ENCODE measurements at places on chromosomes 7 and 10.

DNA sequence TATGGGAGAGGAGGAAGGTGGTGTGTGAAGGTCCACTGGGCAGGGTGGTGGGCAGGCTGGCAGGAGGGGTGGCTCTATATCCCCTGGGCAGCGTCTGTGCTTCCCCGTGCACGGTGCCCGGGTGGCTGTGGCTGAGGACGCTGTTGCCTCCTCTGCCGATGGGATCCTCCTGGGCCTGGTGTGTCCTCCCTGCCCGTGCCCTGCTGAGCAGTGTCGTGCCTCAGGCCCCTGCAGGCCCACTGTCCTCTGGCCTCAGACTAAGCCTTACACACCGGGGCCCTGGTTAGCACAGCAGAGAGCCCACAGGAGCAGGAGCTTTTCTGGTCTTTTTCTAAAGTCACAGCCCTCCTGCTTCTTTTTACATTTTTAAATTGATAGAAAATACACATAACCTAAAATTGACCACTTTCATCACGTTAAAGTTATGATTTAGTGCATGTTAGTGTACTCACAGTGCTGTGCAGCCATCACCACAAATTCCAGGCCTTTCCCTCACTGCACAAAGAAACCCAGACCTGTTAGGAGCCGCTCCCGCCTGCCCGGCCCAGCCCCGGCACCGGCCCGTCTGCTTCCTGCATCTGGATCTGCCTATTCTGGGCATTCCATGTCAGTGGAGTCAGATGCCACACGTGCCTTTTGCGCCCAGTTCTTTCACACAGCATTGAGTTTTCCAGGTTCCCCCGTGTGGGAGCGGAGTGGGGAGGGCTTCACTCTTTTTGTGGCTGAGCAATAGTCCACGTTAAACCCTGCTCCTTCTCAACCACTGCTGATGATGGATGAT, 19.4 kb downstream of the PFKFB3 start:
- DNase-seq, result no peak

GRCh38 chr10:71706216-71707121, 13.1 kb downstream of the C10orf105 start:
- no peak for DNase-seq

GRCh38 chr7:64630496-64630895, 35.4 kb upstream of the ZNF107 start:
- no peak for DNase-seq

DNA sequence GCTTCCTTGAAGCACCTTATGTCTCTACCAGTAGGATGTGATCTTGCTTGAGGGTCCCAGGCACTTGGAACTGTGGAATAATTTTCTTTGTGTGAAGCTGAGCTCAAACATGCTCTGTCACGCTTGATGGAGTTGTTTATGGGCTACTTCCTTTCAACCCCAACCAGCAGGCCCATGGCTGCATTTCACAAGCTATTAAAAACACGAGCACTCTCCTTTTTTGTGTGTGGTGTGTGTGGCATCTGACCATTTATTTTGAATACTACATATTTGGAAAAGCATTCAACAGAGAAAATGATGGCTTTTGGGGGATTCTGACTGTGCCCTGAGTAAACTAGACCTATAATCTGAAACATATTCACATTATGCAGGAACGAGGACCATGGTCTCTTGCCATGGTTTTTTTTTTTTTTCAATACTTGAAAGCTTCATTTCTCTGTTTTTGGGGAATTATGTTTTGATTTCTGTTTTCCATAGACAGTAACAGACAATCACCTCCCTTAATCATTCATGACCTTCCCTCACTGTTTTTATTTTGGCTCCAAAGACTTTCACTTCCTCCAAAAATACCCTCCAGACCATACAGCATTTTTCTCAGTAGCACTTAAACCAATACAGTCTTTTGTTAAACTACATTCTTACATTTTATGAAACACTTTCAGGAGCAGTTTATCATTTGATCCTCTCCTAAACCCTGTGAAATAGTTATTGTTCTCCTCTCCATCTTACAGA, 233.6 kb upstream of the BMPER start:
- DNase-seq, result no peak

DNA sequence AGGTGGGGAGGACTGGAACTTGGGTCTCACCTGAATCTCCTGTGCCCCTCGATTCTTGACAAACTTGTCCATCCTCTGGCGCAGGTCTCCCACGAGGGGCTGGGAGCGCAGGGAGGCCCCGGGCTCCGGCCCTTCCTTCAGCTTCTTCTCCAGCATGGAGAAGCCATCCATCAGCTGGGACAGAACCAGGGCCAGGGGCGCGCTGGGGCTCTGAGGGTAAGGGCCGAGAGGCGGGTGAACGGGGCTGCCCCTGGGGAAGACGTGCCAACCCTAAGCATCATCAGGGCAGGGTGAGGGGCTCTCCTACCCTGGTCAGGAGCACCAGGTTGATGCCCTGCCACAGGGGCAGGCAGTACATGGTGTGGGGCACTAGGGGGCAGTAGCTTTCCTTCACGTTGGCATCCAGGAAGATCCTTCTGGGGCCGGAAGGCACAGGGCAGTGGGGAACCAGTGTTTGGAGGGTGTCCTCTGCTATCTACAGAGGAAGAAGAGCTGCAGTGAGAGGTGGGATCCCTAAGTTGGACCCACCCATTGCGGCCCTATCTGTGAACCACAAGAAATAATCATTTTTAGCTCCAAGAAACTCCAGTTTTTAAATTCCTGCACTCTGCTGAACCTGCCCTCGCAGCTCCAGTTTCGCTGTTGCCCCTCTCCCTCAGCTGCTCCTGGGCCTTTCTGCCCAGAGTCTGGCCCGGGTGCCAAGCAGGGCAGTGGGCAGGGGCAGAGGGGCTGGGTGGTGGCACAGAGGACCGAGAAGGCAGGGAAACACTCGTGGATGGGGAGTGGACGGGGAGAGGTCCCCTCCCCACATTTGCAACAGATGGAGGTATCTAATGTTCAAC, 10.8 kb upstream of the PYROXD2 start:
- DNase-seq, result no peak
